ENCODE measurements at places on chromosomes 7 and 10.

DNA sequence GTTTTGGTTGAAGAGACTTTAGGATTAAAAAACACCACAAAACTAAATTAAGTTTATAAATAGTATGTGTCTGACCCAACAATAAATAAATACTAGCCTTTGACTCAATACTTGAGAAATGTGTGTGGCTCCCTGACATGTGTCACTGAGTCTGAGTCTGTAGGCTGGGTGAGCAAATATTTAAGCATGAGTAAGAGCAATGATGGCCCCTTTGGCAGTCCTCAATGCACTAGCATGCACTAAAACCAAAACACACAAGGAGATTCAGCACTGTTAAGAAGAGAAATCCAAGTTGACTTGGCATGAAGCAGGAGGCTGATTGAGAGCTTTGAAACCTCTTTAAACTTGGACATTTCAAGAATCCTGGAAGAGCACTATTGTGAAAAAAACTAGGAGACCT, 37.1 kb downstream of the CCDC71L start:
- DNase-seq, result peak; percentile 89

- DNase-seq, result no peak
Measured at GRCh38 chr7:66377045-66377444, 171.9 kb downstream of the TPST1 start.

- DNase-seq, result no peak
Measured at GRCh38 chr7:47497367-47498096, 84.4 kb downstream of the TNS3 start.

DNA sequence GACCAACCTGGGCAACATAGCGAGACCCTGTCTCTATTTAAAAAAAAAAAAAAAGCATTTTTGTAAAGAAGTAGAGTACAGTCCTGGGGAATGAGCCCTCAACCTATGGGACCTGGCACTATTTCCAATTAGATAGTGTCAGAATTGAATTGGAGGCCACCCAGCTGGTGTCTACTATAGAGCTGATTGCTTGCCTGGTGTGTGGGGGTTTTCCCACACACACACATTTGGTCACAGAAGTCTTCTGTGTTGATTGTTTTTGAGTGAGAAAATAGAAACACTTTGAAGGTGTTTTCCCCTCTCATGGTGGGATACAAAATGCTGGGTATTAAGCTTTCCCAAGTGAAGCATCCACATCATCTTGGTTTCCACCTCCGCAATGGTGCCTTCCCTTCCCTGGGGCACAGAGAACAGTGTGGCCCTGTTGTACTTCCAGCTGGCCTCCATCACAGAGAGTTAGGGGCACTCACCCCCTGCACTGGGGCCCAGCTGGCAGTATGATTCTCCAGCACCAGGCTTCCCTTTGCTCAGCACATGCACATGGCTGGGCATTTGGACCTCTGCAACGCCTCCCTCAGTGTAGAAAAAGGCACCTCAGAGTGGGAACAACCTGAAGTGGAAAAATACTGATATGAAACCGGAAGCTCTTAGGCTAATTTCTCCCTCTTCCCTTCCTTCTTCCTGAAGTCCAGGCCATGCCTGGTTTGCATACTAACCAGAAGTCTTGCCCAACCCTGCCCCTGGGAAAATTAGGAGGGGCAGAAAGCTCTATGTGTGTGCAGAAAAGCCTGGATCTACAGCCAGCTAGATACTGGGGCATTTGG, 10.7 kb upstream of the NFKB2 start:
- DNase-seq, result no peak

- no peak for DNase-seq
Measured at GRCh38 chr7:39845006-39845405, 105.0 kb upstream of the CDK13 start.

GRCh38 chr10:25982107-25982506, 48.1 kb downstream of the MYO3A start:
- no peak for DNase-seq

GRCh38 chr7:122676466-122676865, 22.5 kb downstream of the RNF133 start:
- no peak for DNase-seq
